ENCODE measurements at places on chromosomes 1 and 21.

DNA sequence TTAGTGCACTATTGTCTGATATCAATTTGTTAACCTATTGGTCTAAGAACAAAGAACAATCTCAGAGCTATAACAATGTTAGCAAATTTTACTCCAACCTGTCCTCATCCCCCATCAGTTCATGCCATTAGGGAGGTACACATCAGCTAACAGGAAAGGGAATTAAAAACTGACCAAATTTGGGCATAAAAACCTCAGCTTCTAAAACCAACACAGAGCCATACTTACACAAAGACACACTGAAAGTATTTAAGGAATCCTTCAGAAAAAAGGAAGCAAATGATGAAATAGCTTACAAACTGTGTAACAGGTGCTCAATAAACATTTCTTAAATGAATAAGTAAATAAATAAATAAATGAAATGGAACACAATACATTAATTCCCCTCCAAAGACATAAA is 89.2 kb downstream of the TTLL7 start:
- DNase-seq: no peak

GRCh38 chr21:42093991-42094421 is 22.9 kb downstream of the UMODL1 start:
- peak; percentile 85 for DNase-seq

DNA sequence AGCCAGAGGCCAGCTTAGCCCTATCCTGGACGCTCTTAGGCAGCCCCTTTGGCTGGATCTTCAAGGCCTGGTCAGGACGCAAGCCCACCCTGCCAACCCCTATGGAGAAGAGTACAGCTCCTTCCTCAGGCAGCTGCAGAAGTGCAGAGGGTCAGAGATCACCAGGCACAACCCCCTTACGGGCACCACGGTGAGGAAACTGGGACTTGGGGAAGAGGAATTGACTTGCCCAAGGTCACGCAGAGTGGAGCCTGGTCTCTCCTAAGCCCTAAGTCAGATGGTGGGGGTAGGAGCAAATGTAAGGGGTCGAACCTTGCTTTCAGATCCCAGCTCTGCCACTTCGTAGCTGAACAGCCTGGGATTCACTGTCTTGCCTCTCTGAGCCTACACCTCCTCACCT is 3.7 kb downstream of the E2F2 start:
- no peak for DNase-seq

GRCh38 chr1:86231076-86231475 is 74.5 kb upstream of the COL24A1 start:
- no peak for DNase-seq

DNA sequence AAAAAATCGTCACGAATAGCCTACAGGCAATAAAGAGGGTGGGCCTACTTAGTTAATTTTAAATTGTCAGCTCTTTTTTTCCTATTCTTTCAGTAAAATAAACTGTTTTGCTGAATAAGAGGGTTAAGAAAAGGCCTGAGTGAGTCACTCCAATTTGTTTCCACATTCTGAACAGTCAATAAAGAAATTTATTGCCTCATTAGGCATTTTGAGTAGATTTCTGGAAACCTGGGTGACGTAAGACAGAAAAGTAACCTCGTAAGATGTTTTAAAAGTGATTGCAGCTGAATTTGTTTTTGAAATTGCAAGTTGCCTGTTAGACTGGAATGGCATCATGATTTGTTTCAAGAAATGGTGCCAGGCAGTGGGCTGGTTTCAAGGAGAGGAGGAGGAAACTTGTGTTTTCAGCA is 439.3 kb downstream of the USP25 start:
- no peak for DNase-seq

DNA sequence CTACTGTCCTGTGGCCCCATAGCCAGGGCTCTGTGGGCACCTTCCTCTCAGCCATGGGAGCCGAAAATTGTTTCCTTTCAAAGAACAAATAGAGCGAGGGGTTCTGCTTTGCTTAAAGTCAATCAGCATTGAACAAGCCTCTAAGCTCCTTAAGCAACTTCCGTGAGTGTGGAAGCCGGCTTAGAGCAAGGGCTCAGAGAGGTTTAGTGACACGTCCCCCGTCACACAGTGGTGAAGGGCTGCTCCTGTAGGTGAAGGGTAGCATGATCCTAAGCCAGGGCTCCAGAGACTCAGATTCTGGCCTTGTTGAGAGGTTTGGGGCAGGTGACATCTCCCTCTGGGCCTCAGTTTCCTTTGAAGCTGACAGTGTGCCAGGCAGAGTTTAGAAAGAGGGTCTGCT is 94.0 kb upstream of the WNT4 start:
- DNase-seq: no peak

GRCh38 chr1:229107972-229108371 is 162.9 kb upstream of the RAB4A start:
- no peak for DNase-seq

DNA sequence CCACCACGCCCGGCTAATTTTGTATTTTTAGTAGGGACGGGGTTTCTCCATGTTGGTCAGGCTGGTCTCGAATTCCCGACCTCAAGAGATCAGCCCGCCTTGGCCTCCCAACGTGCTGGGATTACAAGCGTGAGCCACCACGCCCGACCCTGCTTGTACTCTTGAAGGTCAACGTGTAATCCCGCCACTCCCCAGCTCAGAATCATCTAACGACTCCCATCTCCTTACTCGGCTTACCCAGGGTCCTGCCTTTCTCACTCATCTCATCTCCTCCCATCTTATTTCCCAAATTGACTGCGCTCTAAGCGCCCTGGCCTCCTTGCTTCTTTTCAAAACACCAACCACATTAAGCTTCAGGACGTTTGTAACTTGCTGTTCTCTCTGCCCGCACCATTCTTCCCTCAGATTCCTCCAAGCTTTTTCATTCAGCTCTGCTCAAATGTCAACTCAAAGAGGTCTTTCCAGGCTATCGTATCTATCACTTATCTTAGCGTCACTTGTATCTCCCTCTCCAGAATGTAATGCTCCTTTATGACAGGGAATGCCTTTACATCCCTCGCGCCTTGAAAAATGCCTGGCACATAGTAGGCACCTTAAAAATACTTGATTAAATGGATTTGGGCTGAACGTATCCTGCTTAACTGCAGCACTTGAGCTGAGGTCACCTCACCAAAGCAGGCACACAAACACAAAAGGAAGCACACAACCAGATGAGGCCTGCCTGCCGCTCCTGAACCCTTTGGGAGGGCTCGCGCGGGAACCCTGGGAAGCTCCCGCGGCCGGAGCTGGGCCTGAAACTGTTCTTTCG is 1.4 kb upstream of the USP1 start:
- no peak for DNase-seq

DNA sequence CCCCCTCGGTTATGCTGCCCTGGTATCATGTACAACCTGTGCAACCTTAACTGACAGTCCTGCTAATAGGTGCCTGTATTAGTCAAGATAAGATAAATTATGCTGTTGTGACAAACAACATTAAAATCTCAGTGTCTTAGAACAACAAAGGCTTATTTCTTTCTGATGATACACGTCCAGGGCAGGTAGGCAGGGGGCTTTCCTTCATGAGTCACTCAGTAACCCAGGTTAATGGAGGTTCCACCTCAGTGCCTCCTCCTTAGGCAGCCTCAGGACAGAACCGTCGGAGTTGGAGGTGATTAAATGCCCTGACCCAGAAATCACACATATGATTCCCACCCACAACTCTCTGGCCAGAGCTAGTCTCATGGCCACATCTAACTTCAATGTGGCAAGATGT is 94.6 kb upstream of the CASZ1 start:
- no peak for DNase-seq

GRCh38 chr1:84944767-84945486 is 51.9 kb upstream of the LPAR3 start:
- peak; percentile 81 for DNase-seq

GRCh38 chr1:212794561-212795014 is 2.9 kb downstream of the TATDN3 start:
- no peak for DNase-seq

DNA sequence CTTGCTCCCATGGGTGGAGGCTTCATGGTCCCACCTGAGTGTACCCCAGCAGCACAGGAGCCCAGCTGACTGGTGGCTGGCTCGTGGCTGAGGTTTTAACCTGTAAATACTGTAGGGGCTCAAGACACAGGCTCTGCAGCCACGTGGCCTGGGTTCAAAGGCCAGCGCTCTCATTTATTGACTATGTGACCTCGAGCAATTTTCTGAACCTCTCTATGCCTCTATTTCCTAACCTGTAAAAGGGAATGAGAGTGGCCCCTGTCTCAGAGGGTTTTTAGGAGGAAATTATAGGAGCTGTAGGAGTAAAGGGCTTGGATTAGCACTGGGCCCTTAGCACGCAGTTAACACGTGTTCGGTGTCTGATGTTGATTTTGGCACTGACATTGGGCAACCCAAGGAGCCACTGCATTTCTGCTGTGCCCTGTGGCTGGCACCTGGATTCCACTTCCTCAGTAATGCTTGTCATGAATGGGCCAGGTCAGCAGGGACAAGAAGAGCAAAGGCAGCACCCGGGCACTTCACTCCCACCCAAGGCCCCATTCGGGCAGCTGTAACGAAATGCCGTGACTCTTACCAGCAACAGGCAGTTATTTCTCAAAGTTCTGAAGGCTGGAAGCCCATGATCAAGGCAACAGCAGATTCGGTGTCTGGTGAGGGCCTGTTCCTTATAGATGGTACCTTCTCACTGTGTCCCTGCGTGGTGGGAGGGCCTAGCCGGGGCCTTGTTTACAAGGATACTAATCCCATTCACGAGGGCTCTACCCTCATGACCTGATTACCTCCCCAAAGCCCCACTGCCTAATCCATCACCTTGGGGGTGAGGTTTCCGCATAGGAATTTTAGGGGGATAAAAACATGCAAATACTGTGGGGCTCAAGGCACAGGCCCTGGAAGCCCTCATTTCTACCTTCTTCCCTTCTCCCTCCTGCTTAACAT is 25.2 kb downstream of the ARHGEF10L start:
- no peak for DNase-seq

- no peak for DNase-seq
Measured at GRCh38 chr21:31777857-31778256, 45.9 kb upstream of the SCAF4 start.

GRCh38 chr1:82392946-82393345 is 592.2 kb downstream of the ADGRL2 start:
- DNase-seq: no peak

DNA sequence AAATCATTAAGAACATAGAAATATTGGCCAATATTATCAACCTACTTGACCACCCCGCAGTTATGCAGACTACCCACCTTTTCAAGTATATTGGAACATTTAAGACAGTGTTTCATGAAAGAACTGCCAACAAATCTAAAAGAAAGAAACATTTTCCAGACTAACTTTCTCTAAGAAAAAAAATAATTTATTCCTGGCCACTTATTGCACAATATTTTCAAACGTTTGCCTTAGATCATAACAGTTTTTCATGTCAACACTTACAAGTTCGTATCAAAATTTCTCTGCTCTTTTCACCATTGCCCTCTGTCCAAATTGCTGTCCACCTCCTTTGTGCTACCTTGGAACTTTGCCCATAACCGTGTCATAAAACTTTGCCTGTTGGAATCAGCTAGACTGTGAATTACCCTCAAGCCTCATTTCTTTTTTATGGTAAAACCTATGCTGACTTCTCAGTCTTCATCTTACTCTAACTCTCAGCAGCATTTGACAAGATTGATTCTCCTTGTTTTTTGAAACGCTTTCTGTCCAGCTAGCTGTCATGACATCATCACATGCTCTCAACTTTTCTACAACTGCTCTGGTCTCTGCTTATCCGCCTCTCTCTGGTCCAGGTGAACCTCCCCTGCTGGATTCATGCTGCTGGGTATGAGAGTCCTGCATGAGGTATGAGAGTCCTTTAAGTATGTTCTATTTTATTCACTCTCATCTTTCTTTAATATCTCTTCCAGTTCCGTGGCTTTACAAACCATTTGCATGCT is 92.8 kb upstream of the CHRM3 start:
- DNase-seq: no peak

GRCh38 chr1:4561205-4561604 is 93.2 kb upstream of the AJAP1 start:
- no peak for DNase-seq

- no peak for DNase-seq
Measured at GRCh38 chr1:204831186-204831585, 39.5 kb upstream of the NFASC start.

- DNase-seq: peak; percentile 89
Measured at GRCh38 chr1:16155537-16156410, at the start of gene EPHA2. TSS of gene EPHA2 (minus strand) at chr1:16156069. CDS start at chr1:16155932, 137 bp downstream.

DNA sequence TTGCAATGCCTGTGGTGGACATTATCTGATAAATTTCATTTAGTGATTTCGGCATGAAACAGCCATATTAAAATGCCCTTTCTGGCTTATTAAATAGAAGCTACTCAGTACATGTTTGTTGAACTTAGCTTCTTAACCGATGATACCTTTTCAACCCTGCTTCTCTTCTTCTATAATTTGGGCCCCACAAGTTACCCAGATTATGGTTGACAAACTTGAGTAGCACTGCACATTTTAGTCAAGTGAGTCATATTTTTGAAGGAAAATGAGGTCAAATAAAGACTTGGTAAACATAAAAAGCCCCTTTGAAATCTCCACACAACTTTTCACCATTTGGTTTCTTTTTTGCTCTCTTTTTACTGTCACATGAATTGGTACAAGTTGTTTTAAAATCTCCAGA is 33.8 kb downstream of the GIPC2 start:
- DNase-seq: no peak

- DNase-seq: no peak
Measured at GRCh38 chr1:26694638-26695355, 1.0 kb upstream of the ARID1A start.

DNA sequence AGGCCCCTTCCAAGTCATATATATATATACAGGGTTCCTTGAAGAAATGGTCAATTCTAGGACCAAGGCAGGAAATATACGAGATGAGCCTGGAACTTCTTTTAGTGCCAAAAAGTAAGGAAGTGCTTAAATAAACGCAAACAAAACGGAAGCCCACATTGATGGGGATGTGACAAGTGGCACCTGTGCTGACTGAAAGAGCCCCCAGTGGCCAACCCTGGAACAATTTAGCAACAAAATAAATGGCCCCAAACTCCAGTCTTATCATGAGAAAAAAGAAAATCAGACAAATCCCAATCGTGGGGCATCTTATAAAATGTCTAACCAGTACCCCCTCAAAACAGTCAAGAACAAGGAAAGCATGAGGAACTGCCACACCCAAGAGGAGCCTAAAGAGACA is 17.7 kb downstream of the PLA2G5 start:
- no peak for DNase-seq

Data from amniotic stem cell (primary cell).